NCI-H510A treated with DMSO at 0.1 percent for 48 hours (cell line): ENCODE measurements at places on chromosomes 7 and 10.
A peak's percentile ranks its signal among the peaks of the same experiment; 100 is the strongest.

DNA sequence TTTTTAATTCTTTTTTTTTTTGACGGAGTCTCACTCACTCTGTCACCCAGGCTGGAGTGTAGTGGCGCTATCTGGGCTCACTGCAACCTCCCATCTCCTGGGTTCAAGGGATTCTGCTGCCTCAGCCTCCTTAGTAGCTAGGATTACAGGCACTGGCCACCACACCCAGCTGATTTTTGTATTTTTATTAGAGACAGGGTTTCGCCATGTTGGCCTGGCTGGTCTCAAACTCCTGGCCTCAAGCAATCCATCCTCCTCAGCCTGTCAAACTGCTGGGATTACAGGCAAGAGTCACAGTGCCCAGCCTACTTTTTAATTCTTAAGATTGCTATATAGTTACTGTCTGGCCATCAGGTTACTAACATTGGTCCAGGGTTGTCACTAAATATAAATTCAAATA, 59.6 kb downstream of the ZNF277 start:
- DNase-seq, result no peak

GRCh38 chr7:326273-326672, 36.3 kb downstream of the FOXL3 start:
- DNase-seq, result no peak

DNA sequence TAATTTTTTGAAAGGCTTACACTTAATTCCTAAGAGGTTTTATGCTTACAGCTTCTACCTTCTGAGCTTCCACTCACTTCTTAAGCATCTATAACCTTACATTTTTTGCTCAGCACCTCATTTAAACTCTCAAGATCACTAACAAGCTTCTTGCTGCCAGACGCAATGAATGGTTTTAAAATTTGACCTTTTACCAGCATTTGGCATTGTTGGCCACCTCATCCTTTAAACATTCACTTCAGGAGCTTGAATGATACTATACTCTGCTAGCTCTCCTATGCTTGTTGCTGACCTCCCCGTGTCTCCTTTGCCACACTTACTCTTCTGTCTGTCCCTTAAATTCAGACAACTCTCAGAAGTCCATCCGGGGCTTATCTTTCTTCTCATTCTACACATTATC, 37.7 kb upstream of the ODAD2 start:
- DNase-seq, result no peak

DNA sequence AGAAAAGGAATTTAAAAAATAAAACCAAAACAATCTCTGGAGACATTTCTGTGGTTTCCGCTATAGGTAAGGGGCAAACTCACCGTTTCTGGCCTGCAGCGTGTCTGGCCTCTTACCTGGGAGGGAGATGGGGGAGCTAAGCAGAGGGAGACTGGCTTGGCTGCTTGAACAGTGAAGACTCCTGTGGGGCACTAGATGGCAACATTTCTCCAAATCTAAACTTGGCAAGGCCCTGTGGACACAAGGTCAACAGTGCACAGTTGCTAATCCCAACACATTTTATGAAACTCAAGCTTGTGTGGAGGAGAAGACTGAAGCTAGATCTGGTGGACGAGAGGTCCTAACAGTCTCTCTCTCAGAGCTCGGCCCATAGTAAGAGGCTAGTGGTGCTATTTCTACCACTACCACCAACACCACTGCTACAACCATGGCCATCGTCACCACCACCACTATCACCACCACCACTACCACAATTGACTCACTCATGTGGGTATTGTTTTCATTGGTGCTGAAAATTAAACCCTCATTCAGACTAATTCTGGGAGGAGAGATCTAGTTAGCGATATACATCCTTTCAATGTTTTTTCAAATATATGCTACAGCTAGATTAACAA, 28.4 kb upstream of the CDHR3 start:
- peak; percentile 62 for DNase-seq

GRCh38 chr7:24982917-24983316, 2.9 kb upstream of the OSBPL3 start:
- DNase-seq, result no peak

DNA sequence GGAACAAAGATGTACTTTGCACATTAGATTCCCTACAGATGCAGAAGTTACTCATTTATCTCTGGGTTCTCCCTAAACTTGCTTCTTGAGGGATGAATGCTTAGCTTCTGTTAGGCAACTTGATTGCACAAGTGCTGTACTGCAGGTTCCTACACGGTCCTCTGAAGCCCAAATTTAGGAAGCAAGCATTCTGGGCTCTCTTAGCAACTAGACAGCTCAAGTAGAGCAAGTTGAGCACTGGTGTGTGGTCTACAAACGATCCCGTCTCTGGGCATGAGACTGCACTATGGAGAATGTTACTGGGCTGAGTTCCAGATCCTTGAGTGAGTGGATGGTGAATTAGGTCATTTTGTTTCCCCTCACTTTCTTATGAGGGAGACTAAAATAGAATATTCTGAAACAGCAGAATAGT, 14.3 kb downstream of the SEMA3D start:
- no peak for DNase-seq

- DNase-seq, result no peak
Observed at GRCh38 chr7:128174386-128174785, 66.7 kb upstream of the LEP start.

GRCh38 chr10:71005337-71006305, 117.3 kb upstream of the PCBD1 start:
- DNase-seq, result no peak

DNA sequence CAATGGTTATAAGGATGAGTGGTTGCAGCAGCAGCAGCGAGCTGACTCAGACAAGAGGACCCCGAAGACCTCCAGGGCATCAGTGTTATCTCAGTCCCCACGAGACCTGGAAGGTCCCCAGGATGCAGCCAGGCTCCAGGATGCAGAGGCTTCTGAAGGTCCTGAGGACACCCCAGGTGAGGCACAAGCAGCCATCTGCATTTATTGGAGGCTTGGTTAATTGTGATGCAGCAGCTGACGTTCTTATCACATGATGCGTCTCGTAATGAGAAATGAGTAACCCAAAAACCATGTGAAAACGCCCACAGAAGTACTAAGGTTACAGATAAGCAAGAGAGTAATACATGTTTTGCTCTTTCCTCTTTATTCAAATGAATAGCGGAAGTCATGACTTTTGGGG, 17.4 kb downstream of the C7orf57 start:
- no peak for DNase-seq
